ENCODE measurements at places on chromosomes 5 and 9.

DNA sequence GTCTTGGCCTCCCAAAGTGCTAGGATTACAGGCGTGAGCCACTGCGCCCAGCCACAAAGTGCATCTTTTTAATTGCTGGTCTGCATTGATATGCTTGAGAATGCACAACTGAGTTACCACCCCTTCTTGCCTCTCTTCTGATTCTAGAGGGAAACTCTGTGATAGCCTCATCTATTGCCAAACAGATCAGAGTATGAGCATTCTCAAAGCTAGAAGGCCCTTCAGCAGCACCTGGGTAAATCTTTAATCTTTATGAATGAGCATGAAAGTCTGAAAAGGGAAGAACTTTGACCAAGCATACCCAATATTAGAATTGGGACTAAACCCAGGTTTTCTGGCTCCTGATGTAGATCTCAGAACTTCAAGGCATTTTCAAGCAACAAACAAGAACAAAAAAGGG lies 298.3 kb upstream of the TNC start:
- DNase-seq = no peak

DNA sequence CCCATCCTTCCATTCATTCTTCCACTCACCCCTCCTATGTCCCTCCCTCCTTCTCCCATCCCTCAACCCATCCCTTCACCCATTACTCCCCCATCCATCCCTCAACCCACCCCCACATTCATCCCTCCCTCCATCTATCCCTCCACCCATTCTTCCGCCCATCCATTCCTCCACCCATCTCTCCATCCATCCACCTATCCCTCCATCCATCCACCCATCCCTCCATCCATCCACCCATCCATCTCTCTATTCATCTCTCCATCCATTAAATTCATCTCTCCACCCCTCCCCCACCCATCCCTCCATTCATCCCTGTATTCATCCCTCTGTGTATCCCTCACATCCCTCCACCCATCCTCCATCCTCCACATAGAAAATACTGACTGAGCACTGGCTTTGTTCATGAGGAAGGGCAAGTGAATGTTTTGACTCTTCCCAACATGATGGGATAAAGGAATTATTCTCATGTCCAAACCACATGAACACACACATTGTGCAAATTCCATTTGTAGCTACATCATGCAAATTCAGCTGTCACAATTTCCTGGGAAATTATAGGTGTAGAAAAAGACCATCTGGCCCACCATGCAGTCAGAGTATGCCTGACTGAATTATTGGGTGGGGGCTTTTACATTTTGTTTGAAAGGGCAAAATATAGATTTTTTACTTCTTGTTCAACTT lies 6.9 kb upstream of the VAV2 start:
- no peak for DNase-seq

DNA sequence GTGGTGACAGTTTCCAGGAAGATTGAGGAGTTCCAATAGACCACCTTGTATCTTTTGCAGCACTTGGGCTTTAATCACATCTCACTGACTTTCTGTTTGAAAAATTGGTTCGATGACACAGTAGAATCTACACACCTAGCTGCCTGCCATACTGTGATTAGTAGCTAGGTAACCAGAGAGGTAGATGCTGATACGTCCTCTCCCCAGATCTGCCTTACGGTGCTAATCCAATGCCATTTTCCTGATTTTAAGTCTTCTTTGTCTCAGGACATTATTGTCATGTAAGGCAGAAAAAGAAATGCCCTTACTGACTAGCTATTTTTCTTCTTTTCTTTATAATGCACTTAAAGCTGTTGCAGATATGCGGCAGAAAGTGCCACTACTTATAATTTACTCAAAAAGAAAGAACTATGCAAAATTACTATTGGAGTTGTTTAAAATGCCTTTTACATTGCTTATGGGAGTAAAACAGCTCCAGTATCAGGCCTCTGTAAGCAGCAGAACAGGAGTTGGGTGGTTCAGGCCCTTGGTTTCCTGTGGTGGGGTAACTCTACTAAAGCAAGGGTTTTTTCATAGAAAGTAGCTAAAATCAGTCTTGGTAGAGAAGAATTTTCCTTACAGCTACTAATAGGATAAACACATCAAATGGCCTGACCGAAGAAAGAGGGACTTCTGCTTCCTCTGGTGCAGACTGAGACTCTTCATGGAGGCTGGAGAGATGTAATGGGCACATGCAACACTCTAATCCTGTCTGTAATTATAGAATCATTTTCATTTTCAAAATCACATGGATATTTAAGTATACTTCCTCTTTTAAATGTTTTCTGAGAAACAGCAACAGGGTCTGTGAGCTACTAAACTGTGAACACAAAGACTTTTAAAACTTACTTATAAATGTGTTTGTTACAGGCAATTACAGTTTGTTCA lies 177.2 kb downstream of the MAPKAP1 start:
- DNase-seq = no peak

DNA sequence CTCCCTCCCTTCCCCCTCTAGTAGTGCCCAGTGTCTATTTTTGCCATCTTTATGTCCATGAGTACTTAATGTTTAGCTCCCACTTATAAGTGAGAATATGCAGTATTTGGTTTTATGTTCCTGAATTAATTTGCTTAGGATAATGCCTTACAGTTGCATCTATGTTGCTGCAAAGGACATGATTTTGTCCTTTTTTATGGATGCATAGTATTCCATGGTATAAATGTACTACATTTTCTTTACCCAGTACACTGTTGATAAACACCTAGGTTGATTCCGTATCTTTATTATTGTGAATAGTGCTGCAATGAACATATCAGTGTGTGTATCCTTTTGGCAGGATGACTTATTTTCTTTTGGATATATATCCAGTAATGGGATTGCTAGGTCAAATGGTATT lies 3.8 kb downstream of the ABLIM3 start:
- DNase-seq = no peak

DNA sequence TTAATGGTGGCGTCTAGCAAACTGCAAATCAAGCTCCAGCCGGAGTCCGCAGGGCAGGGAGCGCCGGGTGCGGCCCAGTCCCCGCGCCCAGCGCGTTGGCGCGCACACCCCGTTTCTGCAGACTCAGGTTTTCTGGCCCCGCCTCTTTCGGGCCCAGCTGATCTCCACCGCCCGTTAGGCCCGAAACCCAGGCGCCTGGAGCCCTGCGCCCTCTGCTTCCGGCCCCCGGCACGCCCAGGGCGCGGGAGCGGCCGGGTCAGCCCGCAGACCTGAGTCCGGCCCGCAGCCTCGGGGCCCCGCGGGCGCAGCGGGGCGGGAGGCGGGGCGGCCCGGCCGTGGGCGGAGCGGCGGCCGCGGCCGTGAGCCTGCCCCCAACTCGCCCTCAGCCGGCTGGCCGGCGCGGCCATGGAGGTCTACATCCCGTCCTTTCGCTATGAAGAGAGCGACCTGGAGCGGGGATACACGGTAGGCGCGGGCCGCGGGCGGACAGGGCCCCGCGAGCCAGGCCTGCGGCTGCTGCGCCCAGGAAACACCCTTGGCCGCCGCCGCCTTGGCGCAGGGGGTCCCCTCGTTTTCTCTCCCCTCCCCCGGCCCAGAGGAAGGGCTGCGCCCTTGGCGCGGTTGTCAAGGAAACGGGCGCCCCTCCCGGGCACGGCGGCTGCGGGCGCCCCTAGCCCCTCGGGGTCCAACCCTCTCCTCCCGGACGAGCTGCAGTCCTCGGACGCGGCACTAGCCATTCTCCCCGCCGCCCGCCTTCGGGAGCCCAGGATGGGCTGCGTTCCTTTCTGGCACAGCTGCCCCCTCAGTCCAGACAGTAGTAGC lies at the start of gene SNX24:
Gene SNX24 (plus strand): TSS at position 385 of the 822 bp plus-strand sequence. CDS start 21 bp downstream, at position 406.
- DNase-seq = no peak

GRCh38 chr5:38483805-38484398 lies 72.5 kb downstream of the LIFR start:
- no peak for DNase-seq

- no peak for DNase-seq
These were observed 44.4 kb downstream of the RFK start for GRCh38 chr9:76349865-76350264.

GRCh38 chr5:60332244-60333004 lies 367.5 kb downstream of the DEPDC1B start:
- DNase-seq = no peak

DNA sequence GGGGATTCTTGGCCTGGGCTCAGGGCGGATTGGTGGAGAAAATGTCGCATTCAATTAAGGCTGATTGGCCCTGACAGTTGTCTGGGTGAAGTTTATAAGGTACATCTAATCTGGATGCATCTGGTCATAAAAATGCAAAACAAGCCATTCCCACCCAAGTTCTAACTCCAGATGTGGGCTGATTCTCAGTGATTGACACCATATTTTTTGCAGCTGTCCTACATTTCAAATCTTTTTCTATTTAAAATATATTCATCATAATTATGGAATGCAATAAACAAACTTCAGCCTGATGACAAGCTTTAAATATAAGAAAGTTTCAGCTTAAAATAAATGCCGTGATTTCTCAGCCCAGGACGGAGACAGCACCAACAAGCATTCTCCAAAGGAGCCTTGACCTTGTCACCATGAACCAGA lies 146.4 kb upstream of the SMIM23 start:
- DNase-seq = no peak

- no peak for DNase-seq
These were observed 222.9 kb upstream of the FTMT start for GRCh38 chr5:121628783-121629182.

- DNase-seq = no peak
These were observed 9.1 kb downstream of the BRD3 start for GRCh38 chr9:134058716-134059115.

GRCh38 chr5:3120028-3120427 lies 368.6 kb upstream of the IRX2 start:
- no peak for DNase-seq

GRCh38 chr5:169258372-169259000 lies 42.5 kb downstream of the SLIT3 start:
- DNase-seq = no peak

DNA sequence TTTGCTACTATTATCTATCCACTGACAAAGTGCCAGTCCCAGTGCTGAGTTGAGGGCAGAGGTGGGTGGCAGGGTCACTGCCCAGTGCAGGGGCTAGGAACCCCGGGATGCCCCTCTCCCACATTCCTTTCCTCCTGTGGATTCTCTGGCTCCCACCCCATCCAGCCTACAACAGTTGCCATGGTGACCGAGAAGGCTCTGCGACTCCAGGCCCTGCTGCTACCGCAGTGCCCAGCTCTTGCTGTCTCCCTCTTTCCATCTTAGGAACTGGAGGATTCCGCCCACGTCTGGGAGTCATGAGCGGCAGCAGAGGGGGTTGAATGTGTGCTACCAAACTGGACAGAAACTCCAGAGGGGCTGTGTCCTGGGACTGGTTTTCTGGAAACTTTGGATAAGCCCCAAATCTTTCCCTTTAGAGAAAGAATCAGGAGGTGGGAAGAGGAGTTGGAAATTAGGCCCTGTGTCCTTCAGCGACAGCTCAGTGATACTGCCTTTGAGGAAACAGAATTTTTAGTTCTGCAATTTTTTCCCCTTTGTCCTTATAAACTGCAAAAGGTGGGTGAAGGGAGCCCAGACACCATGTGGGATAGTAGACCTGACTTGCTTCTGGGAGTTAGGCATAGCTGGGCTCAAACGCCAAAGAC lies 20.7 kb upstream of the C5orf47 start:
- no peak for DNase-seq

DNA sequence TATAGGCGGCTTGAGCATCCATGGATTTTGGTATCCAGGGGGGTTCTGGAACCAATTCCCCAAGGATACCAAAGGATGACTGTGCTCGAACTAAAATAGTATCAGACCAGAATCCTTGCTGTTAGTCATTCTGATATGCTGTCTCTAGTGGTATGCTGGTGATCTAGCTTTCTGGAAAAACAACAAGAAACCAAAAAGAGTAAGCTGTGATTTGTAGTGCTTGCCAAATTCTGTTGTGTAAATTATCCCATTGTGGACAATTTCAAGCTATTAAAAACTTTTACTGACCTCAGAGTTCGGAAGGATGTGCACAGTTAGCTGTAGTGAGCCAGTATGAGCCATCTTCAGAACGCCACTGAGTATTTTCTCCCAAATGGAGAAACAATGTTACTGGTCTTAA lies 99.0 kb upstream of the FBN2 start:
- no peak for DNase-seq

GRCh38 chr5:37435261-37435660 lies 56.1 kb downstream of the WDR70 start:
- no peak for DNase-seq

GRCh38 chr9:87549791-87550190 lies 52.1 kb downstream of the DAPK1 start:
- DNase-seq = no peak

DNA sequence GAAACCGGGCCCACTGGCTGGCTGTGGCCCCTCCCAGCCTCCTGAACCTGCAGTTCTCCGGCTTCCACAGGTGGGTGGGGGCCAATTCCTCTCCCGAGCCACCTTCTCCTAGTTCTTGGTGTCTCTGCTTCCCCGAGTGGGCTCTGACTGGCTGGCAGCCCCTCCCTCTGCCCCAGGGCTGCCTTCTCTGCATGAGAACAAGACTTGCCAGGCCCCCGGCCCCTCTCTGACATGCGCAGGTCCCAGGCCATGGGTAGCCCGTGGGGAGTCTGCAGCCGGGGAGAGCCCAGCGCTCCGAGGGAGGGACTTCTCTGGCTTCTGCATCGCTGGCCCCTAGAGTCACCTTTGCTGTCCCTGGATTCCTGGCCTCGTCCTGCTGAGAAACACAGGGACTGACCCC lies 421.7 kb downstream of the IRX2 start:
- no peak for DNase-seq

GRCh38 chr5:120644516-120644915 lies 180.4 kb downstream of the PRR16 start:
- no peak for DNase-seq

- no peak for DNase-seq
These were observed 67.0 kb upstream of the HAPLN1 start for GRCh38 chr5:83787631-83788030.
